ENCODE measurements at places on chromosomes 16 and 17. TPM values are rescaled to one million over a fixed set of nuclear protein-coding genes. Genes with fewer than 3 reads are reported as not detected.

DHRS7C gene
- not detected for total RNA-seq

TNFRSF17 gene
- total RNA-seq = not detected

ANKRD40 gene
- 23.8 TPM for total RNA-seq

NAA38 gene
- total RNA-seq = 113 TPM

CA7 gene
- not detected for total RNA-seq

REXO5 gene
- 6.0 TPM for total RNA-seq

ACADVL gene
- total RNA-seq = 643 TPM

KRT20 gene
- total RNA-seq = not detected

TMEM204 gene
- total RNA-seq = 34.3 TPM

USP43 gene
- not detected for total RNA-seq

GP1BA gene
- total RNA-seq = not detected

Data from cardiac atrium fibroblast (primary cell).